GM12892 (cell line): ENCODE measurements at places on chromosomes 12 and 14.

DNA sequence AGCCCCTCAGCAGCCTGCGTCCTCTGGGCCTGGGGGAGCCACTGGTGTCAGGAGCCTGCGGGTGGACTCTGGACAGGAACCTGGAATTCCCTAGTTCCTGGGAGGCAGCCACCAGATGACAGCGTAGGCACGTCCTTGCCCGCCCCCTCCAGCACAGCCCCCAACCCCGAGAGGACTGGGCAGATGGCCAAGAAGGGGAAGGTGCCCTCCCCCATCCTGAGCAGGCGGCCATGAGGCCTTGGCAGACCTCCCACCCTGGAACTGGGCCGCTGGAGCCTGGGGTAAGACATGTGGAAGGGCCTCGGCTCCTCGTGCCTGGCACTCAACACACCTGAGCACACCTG is 60.4 kb upstream of the FBRSL1 start:
- no peak for DNase-seq

DNA sequence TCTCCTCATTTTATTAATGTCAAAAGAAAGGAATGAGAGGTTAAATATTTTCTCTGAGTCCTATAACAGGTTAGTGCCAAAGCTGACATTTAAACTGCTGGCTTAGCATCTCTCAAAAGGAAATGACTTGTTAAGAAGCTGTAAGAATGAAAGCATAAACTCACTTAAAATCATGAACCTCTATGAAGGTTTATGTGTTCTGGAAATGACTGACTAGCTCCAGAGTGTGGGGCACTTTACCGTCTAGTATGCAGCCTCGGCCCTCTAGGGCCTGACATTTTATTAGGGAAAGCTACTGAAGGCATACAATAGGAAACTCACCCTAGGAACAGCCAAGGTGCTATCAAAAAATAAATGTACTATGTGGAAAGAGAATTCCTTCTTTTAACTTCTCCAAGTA is 35.1 kb downstream of the SPX start:
- DNase-seq: no peak

GRCh38 chr12:104656921-104657320 is 200.2 kb downstream of the CHST11 start:
- no peak for DNase-seq

DNA sequence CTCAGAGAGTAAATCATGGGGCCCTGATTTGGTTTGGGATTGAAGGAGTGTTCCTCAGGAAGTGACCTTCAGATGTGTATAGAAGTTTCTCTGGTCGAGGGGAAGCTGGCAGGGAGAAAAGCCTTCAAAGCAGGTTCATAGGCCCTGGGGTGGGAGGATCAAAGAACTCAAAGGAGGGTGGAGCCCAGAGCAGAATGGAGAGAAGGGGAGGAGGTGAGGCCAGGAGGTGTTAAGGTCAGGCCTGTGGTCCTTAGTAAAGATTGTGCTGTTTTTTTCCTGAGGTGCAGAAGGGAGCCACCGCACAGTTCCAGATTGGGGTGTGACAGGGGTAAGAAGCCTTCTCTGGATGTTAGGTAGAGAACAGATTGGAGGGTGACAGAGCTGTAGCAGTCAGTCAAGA is 9.7 kb upstream of the CFAP251 start:
- no peak for DNase-seq

- no peak for DNase-seq
Measured at GRCh38 chr14:73780896-73781295, 66.7 kb upstream of the PNMA1 start.
